ENCODE measurements at places on chromosomes 1 and 21.

GRCh38 chr1:228184152-228184551 is 18.5 kb downstream of the IBA57 start:
- DNase-seq: no peak

DNA sequence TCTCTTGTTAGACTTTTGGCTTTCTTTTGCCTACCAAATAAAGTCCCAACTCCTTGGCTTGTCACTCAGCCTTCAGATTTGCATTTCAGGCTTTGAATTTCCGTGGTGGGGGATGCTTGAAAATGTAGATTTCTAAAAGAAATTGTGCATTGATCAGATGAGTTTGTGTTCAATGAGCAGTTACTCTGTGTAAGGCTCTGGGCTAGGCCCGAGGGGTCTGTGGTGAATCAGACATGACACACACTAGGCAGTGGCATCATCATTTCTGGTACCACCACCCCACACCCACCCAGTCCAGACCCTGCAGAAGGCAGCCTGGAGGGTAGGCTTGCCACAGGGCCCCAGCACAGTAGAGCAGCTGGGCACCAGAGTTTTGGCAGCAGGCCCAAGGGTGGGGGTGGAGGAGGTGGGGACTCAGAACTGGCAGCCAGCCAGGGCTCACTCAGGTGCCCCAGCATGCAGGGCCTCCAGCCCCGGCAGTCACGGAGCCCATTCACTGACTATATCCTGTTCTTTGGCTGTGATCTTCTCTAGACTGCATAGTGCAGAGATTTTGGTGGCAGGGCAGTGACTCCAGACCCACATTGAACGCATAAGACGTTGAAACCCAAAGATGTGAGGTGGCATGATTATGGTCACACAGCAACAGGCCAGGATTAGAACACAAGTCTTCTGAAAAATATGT is 97.2 kb upstream of the ARTN start:
- no peak for DNase-seq

- no peak for DNase-seq
Measured at GRCh38 chr21:25691976-25692375, 42.7 kb downstream of the ATP5PF start.

DNA sequence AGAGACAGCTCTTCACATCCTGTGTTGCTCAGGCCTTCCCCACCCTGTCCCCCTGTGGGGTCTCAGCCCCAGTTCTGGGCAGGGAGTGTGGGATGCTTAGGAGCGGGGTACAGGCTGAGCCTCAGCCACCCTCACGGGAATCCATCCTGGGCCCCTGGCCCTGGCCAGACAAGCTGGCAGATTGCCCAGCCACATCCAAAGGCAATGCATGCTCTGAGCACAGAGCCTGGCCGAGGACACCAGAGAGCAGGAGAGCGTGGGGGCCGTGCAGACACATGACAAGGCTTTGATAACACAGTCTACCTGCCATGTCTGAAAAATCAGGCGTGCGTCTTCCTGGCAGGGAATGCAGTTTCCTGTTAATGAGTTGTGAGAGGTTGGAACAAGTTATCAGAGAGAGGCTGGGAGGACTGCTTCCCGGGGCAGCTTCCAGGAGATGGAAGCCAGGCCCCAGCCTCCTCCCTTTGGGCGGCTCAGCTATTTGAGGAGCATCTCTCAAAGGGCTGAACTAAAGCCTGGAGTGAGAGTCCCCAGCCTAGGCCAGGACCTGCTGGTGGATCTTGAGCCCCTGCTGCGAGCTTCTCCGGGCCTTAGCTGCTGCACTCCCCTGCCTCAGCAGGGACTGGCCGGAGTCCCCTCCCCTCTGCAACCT is 72.2 kb upstream of the SELENON start:
- no peak for DNase-seq

- DNase-seq: no peak
Measured at GRCh38 chr1:78432016-78432415, 58.8 kb upstream of the PTGFR start.

DNA sequence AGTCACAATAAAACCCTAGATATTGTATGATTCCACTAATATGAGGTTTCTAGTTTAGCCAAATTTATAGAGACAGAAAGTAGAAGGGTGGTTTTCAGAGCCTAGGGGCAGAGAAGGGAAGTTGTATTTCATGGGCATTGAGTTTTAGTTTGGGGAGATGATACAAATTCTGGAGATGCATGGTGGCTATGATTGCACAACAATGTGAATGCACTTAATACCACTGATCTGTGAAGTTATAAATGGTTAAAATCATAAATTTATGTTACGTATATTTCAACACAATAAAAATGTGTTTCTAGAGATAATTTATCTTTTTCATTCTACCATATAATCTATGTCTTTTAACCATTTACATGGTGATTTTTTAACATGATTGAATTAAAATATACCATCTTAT is 779.3 kb upstream of the BRINP3 start:
- DNase-seq: no peak

DNA sequence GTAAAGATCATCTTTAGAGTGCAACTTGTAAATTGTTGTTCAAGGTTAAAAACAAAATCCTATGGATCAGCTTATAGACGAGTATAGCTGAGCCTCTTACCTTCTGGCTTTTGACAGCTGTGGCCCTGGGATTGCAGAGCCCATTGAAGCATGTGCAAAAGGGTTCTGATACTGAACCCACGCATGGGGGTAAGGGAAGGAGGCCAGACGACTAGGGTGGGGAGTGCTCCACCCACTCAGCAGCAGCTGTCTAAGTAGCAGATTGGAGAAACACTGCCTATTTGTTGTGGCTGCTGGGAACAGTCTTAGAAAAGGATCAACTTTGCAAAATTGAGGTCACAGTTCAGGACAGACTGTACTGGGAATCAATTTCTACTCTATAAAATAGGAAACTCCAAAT is 16.1 kb downstream of the CD101 start:
- DNase-seq: peak; percentile 51

- DNase-seq: no peak
Measured at GRCh38 chr1:19894218-19894617, 12.0 kb downstream of the OTUD3 start.

GRCh38 chr1:78038491-78038939 is 7.3 kb upstream of the GIPC2 start:
- DNase-seq: no peak

- no peak for DNase-seq
Measured at GRCh38 chr1:19205845-19206244, 4.2 kb downstream of the UBR4 start.

GRCh38 chr21:40640266-40640789 is 206.6 kb downstream of the DSCAM start:
- DNase-seq: no peak

GRCh38 chr1:109499661-109500536 is 6.0 kb downstream of the CYB561D1 start:
- peak; percentile 49 for DNase-seq

GRCh38 chr1:202648605-202649226 is 61.5 kb downstream of the SYT2 start:
- DNase-seq: no peak

DNA sequence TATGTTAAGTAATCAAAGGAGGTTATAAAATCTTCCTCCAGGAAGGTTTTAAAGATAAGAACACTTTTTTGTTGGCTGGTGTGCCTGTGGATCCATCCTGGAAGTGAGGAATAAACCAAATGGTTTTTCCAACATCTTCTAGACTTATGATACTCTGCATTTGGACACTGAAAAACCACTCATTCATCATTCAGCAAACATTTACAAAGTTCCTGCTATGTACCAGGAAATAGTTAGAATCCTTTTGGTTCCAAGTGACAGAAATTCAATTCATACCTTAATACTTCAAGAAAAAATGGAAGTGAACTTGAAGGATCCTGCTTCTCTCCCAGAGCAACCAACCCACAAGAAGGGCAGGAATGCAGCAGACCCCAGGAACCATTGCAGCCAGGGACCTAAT is 39.6 kb upstream of the PIGC start:
- no peak for DNase-seq

- no peak for DNase-seq
Measured at GRCh38 chr1:16231331-16232315, 5.4 kb downstream of the CPLANE2 start.

DNA sequence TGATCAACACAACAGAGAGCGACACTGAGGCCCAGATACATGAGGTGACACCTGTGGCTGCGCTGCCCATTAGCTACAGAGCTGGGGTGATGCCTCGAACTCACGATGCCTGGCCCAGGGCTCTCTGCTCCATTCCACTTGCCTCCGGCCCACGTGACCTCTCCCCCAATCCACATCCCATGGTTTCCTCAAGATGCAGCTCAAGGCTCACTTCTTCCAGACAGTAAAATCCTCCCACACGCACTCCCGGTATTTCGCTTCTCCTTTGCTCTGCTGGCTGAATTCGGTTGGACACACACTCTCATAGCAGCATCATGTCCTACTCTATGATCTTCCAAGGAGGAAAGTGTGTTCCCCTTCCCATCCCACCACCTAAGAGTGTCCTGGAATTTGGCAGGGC is 672.5 kb downstream of the KIF26B start:
- no peak for DNase-seq

Data from inflammatory macrophage treated with lipopolysaccharide for 4 hours (primary cell).